ENCODE measurements at places on chromosomes 6 and 20.

- DNase-seq: no peak
These were observed 43.3 kb downstream of the TRIM27 start for GRCh38 chr6:28880519-28880893.

GRCh38 chr6:4128072-4128471 is 7.3 kb downstream of the ECI2 start:
- DNase-seq: no peak

DNA sequence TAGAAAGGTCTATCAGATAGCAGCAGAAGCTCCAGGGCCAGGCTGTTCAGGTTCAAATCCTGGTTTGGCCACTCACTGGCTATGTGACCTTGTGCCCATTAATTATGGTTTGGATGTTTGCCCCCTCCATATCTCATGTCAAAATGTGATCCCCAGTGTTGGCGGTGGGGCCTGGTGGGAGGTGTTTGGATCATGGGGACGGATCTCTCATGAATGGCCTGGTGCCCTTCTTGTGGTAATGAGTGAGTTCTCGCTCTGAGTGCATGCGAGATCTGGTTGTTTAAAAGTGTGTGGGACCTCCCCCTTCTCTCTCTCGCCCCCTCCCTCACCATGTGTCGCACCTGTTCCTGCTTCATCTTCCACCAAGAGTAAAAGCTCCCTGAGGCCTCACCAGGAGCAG is 240.9 kb downstream of the LRFN2 start:
- DNase-seq: no peak

- DNase-seq: no peak
These were observed 88.9 kb downstream of the FHL5 start for GRCh38 chr6:96651816-96652215.

- DNase-seq: no peak
These were observed 1042.2 kb downstream of the EPHA7 start for GRCh38 chr6:92377137-92377536.

DNA sequence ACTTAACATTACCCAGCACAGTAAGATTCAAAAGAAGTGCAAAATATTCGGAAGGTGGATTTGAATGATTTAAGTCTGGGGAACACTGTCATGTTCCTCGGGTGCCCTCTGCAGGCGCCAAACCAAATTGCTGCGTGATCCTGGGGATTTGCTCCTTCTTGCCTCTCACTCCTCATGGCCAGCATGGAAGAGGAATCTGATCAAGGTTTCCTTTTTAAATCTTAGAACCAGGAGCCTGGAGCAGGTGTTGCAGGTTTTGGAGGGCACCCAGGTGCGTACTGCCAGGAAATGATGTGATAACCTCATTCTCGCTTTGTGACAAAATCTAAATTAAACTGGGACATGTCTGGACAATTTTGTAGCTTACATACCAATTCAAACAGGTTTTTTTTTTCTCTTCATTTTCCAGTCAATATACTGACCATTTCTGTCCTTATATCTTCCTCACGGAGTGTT is 8.1 kb upstream of the PFDN4 start:
- peak; percentile 77 for DNase-seq

GRCh38 chr6:93496548-93496947 is 77.2 kb upstream of the EPHA7 start:
- no peak for DNase-seq

DNA sequence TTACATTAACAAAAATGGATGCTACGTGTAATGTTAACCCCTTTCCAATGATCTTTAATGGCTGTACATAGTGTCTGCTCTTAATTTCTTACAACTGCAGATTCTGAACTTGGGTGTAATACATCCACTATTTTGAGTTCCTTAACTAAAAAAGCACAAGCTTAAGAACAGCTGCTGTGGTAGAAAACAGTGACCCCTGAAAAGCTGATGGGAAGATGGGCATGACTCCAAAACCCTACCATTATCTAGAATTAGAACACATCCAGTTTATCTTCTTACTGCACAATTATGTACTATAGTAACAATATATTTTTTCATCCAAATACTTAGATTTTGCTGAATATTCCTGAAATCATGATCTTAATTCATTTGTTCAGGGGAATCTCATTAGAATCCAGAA is 49.3 kb downstream of the LYRM4 start:
- no peak for DNase-seq

- no peak for DNase-seq
These were observed 43.2 kb upstream of the SRF start for GRCh38 chr6:43127877-43128276.

GRCh38 chr6:71211799-71212198 is 76.8 kb upstream of the OGFRL1 start:
- no peak for DNase-seq
